NCI-H1694 treated with DMSO at 0.1 percent for 48 hours (cell line): ENCODE measurements at places on chromosomes 2 and 18.

DNA sequence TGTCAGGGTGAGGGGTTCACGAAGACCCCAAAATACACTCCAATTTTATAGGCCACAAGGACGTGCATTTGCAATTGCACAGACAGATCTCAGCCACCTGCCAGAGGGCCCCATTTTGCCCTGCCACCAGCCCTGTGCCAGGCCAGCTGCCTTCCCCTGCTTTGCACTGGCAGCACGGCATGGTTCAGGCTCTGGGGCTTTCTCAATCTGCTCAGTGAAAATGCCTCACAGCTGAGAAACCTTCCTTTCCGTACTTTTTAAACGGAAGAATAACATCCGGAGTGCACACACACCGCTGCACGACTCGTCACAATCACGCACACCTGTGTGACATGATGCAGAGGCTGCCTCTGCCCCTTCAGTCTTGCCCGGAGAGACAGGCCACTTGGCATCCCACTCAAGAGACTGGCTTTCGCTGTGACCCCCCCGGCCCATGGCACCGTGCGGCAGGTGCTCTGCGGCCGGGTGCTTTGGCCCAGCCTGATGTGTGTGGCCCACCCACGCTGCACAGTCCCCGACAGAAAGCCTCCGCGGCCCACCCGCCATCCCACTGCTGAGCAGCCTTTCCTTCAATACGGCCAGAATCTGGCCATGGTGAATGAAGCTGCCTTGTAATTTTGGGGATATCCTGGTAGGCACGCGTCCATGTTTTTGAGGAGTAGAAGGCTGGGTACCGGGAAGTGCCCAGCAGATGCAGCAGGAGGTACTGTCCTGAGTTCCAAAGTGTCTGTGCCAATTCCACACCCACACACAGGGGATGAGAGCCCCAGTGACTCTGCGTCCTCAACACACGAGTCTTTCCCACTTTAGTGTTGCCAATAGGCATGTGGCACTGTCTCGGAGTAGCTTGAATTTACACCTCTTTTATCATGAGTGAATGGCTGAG, 88.8 kb downstream of the USP40 start:
- no peak for DNase-seq

DNA sequence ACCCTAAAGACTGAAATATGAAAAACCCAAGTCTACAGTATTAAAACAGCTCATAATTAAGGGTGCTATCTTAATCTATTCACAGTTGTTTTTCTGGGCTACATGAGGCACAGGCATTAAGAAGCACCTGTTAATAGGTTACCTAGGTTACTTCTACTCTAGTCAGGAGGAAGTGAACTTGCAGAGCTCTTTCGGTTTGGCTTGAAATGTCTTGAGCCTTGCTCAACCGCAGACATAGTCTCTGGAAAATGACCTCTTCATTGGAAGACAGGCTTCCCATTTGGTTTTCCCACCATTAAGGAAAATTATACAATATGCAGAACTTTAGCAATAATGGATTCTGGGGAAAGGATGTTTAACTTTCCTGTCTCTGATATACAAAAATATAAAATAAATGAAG, 142.3 kb upstream of the KCNJ3 start:
- DNase-seq: no peak

DNA sequence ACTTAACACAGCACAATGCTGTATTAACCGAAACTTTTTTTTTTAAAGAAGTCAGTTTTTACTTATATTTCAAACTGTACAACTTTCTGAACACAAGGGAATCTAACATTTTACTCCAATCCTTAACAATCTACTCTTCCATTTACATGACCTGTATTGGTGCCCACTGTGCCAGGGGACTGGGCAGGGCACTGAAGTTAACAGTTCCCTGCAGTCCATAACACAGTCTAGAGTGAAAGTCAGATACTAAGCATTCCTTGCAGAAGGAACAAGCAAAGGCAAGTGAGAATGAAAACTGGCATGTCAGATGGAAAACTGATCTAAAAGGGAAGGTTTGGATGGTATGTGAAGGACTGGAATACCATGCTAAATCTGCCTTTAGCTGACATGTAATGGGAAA, 29.8 kb downstream of the SUCLG1 start:
- no peak for DNase-seq

- no peak for DNase-seq
Measured at GRCh38 chr2:104250635-104251034, 603.3 kb upstream of the POU3F3 start.
